M059J (cell line): ENCODE measurements at places on chromosomes 6 and 20.

DNA sequence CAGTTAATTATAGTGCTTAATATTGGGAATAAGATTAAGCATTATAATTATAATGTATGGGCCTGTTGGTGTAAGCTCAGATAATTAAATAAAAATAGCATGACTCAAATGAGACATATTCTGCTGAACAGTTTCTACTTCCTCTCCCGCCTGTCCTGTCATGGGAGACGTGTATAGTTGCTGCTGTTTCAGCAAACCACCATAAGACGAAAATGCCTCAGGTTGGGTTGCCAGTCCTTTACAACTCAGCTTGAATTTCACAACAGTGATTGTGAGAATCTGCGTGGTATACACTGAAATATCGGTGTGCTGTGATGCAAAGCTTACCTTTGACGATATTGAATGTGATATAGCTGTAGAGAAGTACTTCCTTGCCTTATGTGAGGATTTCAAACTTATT, 99.5 kb downstream of the POPDC3 start:
- no peak for DNase-seq

- no peak for DNase-seq
Observed at GRCh38 chr6:103344554-103345163, 1515.1 kb downstream of the HACE1 start.

DNA sequence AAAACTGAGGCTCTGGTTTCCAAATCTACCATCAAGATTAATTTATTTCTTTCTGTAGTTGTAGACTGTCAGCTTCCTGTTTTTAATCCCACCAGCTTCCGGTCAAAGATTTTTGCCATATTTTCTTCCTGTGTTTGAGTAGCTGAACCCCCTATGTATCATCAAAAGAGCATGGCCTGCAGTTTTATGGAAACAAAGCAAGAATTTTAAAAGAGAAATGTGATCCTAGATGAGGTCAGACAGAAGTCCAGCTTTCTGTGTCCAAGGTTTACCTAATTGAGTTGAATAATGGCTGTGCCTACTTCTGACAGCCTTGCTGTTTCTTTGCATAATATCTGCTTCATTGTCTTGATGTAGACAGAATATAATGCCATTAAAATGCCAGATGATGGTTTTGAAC, 163.7 kb downstream of the CARMIL1 start:
- DNase-seq, result peak; percentile 42

DNA sequence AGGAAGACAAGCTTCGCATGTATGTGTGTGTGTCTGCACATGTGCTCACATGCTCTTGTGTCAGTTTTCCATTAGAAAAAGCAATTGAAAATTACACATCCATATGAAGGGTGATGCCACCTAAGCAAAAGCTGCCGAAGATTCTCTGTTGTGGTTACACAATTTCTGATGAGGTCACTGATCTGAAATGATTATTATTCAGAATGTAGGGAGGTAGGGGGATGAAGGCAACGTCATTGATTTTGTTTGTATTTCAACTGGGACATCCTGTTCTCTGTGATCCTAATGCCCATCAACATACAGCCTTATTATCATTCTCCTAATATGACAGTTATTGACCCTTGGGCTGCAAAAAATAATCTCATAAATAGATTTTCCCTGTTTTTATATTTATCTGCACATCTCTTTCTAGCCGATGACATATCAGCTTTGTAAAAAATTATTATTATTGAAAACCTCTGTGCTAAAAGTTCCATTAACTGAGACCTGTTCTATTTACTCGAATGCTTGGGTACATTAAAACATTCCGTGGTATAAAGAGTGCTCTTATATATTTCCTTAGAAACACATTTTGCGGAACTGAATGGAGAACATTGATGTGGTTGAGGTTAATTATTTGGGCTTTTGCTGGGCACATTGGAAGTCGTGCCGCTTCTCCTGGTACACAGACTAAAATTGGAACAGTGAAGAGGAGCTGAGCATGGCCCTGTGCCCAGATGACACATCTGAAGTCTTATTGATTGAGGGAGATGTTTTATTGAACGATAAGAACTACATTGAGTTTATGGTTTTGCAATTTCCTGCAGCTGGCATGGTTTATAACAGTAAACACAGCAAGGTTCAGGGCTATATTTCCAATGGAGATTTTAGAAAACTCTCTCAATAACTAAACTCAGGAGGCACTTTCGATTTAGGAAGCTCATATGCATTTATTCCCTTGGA, 51.3 kb downstream of the ZNF831 start:
- DNase-seq, result no peak

DNA sequence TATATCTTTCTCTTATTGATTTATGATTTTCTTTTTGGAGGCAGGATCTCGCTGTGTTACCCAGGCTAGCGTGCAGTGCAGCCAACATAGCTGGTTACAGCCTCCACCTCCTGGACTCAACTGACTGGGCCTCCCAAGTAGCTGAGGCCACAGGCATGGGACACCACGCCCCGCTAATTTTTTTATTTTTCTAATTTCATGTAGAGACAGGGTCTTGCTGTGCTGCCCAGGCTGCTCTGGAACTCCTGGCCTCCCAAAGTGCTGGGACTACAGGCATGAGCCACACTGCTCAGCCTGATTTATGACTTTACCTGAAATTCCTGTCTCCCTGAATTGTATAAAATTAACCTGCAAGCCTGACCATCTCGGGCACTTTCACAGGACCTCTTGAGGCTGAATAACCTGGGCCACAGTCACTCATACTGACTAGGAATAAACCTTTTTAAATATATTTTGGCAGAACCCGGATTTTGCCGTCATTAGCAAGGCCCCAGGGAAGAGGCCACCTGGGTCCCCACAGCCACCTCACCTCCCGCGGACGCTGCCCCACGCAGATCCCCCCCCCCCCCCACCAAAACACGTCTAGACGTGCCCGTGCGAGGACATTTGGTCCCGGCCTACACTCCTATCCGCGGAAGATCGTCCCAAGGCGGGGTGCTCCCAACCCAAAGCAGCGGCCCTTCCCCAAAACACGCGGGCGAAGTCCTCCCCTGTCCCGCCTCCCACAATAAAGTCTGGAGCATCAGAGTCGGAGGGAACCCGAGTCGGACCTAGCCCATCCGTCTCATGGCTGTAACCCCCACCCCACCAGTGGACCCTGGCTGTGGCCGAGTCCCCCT, 902 bp downstream of the ZNF337 start:
- DNase-seq, result peak; percentile 38

GRCh38 chr6:26172608-26172968, 85.4 kb downstream of the HFE start:
- peak; percentile 73 for DNase-seq

GRCh38 chr20:21161926-21162325, 36.0 kb downstream of the KIZ start:
- no peak for DNase-seq

GRCh38 chr20:50730765-50731054, 670 bp upstream of the PARD6B start:
- DNase-seq, result no peak

DNA sequence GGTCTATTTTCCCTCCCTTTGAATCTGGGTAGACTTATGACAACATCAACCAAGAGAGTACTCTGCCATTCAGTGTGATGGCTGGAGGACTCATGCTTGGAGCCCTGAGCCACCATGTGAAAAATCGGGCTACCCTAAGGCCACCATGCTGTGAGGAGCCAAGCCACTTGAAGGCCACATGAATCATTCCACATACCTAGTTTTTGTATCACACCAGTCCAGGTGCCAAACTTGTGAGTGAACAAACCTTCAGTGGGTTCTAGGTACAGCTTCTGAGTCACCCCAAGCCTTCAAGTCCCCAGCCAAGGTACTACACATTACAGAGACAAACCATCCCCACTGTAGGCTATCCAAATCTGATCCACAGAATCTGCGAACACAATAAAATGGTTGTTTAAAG, 37.4 kb upstream of the E2F3 start:
- peak; percentile 60 for DNase-seq

- DNase-seq, result peak; percentile 8
Observed at GRCh38 chr20:9919271-9920014, 80.6 kb upstream of the PAK5 start.

- DNase-seq, result peak; percentile 6
Observed at GRCh38 chr6:96923871-96924493, 546 bp upstream of the KLHL32 start.

DNA sequence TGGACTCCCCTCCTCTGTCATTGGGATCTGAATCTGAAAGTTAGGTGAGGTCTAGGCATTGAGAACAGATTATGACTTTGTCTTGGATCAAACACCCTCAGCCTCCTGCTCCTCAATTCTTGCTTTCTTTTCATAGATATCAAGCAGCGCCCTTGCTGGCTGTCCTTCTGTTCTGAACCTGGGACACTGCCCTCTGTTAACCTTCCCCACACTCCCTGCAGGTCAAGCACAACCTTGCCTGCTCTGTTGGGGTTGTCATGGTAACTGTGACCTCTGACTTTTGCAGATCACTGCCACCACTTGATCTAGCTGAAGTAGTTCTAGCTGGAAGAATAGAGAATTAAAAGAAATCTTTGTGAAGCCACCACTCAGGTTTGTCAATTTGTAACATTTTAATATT, 16.4 kb upstream of the MICA start:
- DNase-seq, result no peak

GRCh38 chr6:13431861-13432465, 55.4 kb downstream of the GFOD1 start:
- peak; percentile 73 for DNase-seq

GRCh38 chr6:163520956-163521355, 106.4 kb downstream of the QKI start:
- no peak for DNase-seq

DNA sequence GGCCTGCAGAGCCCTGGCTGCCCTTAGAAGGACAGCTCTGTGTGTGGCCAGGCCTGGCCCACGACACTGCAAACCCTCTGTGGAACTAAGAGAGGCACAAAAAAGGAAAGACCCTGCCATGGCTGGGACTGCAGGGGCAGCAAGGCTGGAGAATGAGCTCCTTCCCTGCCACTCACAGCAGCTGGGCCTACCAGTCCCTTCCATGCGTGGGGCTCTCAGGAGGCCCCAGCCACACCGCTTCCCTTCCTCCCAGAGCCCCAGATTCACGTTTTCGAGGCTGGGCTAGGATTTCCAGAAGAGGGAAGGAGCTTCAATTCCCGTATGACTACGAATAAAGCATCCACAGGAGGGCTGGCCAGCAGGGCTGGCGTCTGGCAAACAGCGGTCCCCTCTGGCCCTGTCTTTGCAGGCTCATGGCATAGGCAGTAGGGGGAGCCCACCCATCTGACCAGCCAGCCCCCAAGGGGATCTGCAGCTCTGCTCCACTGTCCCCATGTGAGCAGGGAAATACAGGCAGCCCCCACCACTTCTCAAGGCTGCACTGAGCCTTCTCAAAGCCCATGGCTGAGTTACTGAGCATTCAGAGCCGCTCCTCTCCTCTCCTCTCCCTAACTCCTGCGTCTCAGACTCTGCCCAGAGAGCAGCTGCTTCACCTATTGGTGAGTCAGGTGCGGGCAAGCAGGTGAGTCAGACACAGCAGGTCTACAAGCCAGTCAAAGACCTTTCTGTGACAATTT, 53.1 kb downstream of the NINL start:
- DNase-seq, result no peak

- peak; percentile 44 for DNase-seq
Observed at GRCh38 chr6:77030929-77031674, 432.2 kb downstream of the HTR1B start.

DNA sequence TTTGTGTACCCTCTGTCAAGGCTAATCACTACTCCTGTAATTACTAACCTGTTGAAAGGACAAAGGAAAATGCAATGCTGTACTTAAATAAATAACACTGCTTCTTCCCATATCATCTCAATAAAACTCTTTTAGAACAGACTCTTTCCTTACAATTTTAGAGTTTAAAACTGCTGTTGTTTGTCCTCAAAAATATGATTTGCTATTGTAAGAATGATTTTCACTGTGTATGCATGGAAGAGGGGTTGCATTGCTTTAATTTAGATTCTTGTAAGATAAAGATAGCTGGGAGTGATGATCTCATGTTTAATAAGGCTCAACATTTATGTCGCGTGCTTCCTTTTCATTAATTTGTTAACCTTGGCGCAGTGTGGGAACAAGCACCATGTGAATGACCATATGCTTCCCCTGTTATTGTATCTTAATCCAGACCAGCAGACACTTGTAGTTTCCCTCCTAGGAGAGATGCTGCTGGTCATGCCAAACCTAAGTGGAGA, 89.8 kb upstream of the ATXN1 start:
- DNase-seq, result peak; percentile 33

DNA sequence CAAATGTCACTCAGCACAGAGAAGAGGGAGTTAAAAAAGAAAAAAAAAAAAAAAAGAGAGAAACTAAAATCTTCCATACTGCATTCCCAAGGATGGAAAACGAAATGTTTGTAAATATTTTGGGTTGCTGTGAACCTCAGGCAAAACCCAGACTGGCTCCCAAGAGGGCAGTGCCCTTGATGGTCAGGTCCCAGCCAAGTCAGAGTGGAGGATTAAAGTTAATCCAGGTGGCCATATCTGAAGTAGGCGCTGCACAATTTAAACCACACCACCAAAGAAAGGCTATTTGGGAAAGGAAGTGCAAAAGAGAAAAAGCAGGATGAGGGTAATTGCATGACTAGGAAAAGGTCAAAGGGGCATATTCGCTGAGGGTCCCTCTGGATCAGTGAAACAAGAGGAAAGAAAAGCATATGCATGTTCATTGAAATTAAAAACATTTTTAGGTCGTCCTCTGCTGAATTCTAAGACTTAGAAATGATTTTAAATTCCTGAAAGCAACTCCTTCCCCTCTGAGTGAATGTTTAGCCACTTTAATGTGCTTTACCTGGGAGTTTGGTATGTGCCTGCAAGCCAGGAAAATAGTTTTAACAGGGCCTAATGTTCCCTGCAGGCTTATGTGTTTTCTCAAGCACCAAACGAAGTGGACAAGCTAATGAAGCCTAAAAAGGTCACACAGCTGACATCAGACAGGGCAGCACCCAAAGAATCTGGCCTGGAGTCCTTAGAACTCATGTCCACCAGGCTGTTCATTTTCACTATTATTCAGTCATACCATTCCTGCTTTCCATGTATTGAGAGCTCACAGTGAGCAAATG, 159.1 kb downstream of the HACE1 start:
- no peak for DNase-seq

- DNase-seq, result no peak
Observed at GRCh38 chr6:118764766-118765165, 113.4 kb upstream of the CEP85L start.

DNA sequence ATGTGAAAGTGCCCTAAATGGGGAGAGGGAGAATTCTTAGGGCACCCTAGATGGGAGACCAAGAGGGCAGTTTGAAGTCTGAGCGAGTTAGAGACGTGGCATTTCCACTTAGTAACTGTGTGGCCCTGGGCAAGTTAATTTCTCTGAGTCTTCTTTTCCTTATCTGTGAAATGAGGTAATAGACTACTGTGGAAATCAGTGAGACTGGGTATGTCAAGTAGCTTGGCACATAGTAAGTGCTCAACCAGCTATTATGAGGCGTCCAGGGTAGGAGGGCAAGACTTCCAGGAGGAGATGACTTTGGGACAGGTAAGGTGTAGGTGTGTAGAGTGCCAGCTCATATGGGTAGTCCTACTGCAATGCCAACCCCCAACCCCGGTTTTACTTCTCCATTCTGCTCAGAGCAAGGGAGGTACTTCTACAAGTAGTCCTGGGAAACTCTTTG, 770 bp downstream of the KIF3B start:
- peak; percentile 13 for DNase-seq

GRCh38 chr6:14765106-14765505, 480.8 kb upstream of the JARID2 start:
- DNase-seq, result peak; percentile 82
